Vagina (tissue), 2 donors: ENCODE measurements at places on chromosomes 5 and 9.

GRCh38 chr5:41735213-41735612 is 135.0 kb downstream of the OXCT1 start:
- no peak for DNase-seq

GRCh38 chr5:1391691-1392090 is 46.8 kb upstream of the CLPTM1L start:
- no peak for DNase-seq

- no peak for DNase-seq
Observed at GRCh38 chr9:136192289-136193126, 12.4 kb downstream of the LHX3 start.

- DNase-seq, result no peak
Observed at GRCh38 chr9:101485924-101486692, 47.5 kb upstream of the RNF20 start.

DNA sequence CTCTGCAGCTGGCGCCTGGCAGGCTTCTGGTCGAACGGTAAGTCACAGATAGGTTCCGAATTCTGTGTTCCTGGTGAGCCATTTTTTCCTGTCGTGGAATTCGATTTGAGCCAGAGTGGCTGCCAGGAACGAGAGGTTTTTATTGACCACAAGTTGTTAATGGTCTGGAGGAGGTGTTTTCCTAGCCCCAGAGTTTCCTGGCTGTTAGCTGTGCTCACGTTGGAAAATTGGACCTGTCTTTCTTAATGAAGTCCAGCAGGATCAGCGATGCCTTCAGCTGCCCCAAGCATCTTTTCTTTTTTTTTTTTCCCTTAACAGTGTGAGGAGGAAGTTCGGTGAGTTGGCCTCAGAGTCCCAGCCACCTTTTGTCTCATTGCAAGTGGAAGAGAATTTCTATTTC is 62.9 kb downstream of the COL5A1 start:
- DNase-seq, result no peak
